ENCODE measurements at places on chromosomes 2 and 18.

- DNase-seq, result no peak
Observed at GRCh38 chr18:58851856-58852255, 12.8 kb upstream of the ZNF532 start.

GRCh38 chr2:45771261-45771660 lies 119.8 kb downstream of the PRKCE start:
- DNase-seq, result no peak

GRCh38 chr2:78718473-78718872 lies 307.0 kb upstream of the REG3G start:
- no peak for DNase-seq

- no peak for DNase-seq
Observed at GRCh38 chr2:3122525-3122924, 255.1 kb downstream of the EIPR1 start.

- no peak for DNase-seq
Observed at GRCh38 chr2:60926741-60927552, 45.6 kb downstream of the REL start.

GRCh38 chr18:11909591-11910026 lies 1.5 kb upstream of the MPPE1 start:
- no peak for DNase-seq

Measured in activated T-helper 9 cell treated with anti-CD3 and anti-CD28 coated beads, Interleukin-2, amount 50 U/mL, for 16 hours (primary cell).